ENCODE measurements at places on chromosomes 16 and 17.

DNA sequence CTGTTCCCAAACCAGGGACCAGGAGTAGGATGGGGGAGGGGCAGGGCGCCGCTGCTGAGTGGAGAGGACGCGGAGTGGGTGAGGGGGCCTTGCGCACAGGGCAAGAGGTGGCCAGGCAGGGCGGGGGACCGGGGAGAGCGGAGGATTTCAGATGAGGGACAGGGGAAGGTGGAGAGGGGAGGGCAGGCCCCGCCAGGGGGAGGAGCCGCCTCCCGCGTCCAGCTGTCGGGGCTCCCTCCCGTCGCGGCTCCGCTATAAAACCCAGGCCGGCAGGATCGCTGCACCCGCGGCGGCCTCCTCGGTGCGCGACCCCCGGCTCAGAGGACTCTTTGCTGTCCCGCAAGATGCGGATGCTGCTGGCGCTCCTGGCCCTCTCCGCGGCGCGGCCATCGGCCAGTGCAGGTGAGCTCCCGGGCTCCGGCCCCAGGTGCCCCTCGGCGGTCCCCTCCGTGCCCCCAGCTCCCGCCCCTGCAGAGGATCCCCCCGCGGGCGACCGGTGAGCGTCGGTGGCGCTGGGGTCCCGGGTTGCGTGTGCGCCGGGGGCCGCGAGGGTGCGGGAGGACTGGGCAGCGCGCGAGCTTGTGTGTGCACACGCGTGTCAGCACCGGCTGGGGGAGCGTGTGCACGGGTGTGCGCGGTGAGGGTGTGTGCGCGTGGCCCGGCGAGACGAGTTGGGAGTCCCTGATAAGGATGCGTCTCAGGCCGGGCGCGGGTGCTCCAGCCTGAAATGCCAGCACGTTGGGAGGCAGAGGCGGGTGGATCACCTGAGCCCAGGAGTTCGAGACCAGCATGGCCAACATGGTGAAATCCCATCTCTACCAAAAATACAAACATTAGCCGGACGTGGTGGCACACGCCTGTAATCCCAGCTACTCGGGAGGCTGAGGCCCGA lies at the start of gene CA4:
TSS of gene CA4 (plus strand) at position 283 of the 892 bp plus-strand sequence. CDS start at position 345, 62 bp downstream.
- no peak for DNase-seq

- DNase-seq: no peak
These were observed 6.4 kb upstream of the GRN start for GRCh38 chr17:44338702-44339101.

GRCh38 chr17:63827801-63828221 lies 348 bp upstream of the FTSJ3 start:
- DNase-seq: no peak

DNA sequence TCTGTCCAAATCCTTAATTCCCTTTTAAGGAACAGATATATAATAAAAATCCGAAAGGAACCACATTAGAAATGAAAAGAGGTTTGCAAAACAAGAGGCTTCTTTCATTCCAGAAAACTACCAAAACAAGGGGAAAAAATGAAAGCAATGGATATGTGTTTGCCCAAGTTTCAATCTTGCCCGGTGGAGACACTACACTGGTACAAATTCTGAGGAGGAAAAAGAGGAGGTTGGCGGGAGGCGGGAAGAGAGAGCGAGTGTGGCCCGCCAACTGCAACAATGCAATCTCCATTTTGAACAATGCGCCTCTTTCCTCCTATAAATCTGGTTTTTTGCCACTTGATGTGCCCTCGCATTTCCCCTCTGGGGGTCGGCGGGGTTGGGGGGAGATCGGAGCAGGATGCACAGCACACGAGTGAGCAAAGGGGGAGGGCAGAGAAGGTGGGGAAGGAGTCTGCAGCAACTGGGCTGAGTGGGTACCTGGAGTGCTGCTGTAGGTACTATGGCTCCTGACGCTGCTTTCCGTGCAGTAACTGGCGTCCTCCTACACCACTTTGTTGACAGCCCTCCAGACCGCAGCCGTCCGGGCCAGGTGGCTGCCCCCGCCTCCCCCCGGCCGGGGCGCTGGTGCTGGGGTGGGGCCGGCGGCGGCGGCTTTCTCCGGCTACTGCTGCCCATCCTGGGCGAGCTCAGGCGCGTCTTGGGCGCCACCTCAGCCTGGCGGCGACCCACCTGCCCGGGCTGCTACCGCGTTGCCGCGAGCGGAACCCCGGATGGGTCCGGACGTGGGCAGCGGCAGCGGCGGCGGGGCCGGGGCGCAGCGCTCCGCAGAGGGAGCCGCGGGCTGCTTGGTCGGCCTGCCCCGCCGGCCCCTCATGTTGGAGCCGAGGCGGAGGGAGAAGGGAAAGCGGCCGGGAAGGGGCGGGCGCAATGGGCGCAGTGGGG lies 93.8 kb upstream of the PLEKHM1 start:
- peak; percentile 79 for DNase-seq

- DNase-seq: no peak
These were observed 1.5 kb upstream of the RCVRN start for GRCh38 chr17:9906616-9907015.

- DNase-seq: peak; percentile 75
These were observed 13.5 kb upstream of the ABAT start for GRCh38 chr16:8660841-8661301.

GRCh38 chr17:8108972-8109660 lies 9.2 kb downstream of the ALOXE3 start:
- no peak for DNase-seq

- no peak for DNase-seq
These were observed 7.4 kb downstream of the CIBAR2 start for GRCh38 chr16:85104821-85105391.
